ENCODE measurements at places on chromosomes 6 and 20.
A peak's percentile ranks its signal among the peaks of the same experiment; 100 is the strongest.

- no peak for DNase-seq
Observed at GRCh38 chr6:82597201-82597600, 233.6 kb downstream of the TPBG start.

DNA sequence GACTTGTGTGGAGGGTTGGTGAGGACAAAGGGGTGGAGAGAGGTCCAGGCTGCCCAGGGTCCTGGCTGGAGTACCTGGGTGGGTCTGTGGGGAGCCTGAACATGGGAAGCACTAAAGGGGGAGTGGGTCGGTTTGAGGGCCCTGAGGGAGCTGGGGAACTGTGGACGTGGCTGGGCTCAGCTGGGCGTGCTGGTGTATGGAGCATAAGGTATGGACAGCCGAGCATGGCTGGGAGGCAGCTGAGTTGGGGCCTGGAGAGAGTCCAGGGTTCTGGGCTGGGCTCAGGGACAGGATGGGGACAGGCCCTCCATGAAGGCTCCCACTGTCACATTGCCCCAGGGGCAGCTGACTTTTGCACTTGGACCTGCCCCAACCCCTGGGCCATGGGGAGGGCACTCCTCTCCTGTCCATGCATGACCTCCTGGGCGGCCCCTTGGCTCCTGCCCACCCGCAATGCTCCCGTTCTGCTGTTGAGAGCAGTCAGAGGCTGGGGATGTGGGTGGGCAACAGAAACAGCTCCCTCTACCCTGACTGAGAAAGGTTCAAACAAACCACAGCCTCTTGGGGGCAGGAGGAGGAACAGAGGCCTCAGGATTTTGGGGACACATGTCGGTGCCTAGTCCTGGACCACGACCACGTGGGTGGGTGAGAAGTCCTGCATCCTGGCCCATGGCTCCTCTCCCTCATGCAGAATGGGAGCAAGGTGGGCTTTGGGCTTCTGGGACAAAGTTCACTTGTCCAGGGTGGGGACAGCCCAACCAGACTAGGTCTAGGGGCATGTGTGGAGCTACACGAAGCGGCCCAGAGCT is 4.5 kb downstream of the C20orf204 start:
- no peak for DNase-seq

DNA sequence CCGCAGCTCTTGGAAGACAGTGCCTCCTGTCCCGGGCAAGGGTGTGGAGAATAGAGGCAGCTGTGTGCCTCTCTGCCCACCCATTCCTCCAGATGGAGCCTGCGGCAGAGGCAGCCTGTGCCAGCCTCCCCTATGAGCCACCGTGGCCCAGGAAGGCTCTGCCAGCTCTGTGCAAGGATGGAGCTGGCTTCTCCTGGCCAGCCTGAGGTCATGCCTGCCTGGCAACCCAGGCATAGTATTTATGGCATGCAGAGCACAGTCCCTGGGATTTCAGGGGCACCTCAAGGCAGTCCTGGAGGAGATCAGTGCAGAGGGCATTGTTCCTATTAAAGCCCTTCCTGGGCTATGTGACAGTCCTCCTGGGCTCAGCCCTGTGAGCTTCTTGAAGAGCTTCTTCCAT is 1.5 kb downstream of the EPB41L1 start:
- no peak for DNase-seq

GRCh38 chr20:44400671-44400969 is 45.1 kb downstream of the HNF4A start:
- DNase-seq: no peak

GRCh38 chr6:154661768-154662167 is 71.4 kb upstream of the SCAF8 start:
- DNase-seq: no peak

- no peak for DNase-seq
Observed at GRCh38 chr6:100176311-100176950, 182.4 kb upstream of the MCHR2 start.

- no peak for DNase-seq
Observed at GRCh38 chr20:4261333-4262284, 246.3 kb upstream of the RNF24 start.

- DNase-seq: no peak
Observed at GRCh38 chr6:151044465-151045441, 179.3 kb downstream of the MTHFD1L start.

DNA sequence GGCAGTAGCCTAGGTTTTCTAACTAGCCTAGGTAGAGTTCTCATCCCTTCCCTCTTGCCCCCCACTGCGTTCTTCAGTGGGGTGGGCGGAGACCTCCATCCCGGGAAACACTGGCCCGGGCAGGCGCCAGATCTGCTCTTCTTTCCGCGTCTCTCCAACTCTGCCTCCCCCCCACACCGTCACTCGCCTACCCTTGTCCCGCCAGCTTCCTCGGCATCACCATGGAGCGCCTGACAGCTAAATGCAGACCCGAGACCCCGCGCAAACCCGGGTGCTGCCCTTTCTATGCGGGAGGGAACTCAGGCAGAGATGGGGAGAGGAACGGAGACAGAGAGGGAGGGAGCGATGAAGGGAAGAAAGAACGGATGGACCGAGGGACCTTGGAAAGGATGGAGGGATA is 1494.8 kb upstream of the DEFB115 start:
- DNase-seq: no peak

GRCh38 chr20:64011366-64011779 is 24.6 kb upstream of the C20orf204 start:
- no peak for DNase-seq

GRCh38 chr20:46174469-46175126 is 56.5 kb downstream of the CD40 start:
- DNase-seq: peak; percentile 75

- DNase-seq: no peak
Observed at GRCh38 chr6:36805917-36806316, 33.3 kb downstream of the CPNE5 start.

DNA sequence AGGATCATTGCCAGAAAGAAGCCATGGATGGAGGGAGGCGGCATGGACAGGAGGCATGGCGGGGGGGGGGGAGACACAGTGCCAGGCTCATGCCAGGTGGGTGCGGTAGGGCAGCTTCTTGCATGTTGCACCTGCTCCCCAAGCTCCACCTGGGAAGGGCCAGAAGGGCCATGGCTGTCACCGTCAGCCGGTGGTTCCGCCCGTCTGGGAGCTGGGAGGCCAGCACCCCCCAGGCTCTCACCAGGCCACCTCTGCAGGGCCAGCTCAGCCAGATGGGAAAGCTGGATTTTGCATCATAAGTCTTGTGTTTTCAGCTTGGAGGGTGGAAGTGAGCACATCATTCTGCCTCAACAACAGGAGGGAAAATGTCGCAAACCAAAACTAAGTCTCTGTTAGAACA is 404.7 kb downstream of the TAF4 start:
- DNase-seq: no peak

GRCh38 chr6:1724616-1725015 is 114.9 kb downstream of the FOXC1 start:
- DNase-seq: no peak

DNA sequence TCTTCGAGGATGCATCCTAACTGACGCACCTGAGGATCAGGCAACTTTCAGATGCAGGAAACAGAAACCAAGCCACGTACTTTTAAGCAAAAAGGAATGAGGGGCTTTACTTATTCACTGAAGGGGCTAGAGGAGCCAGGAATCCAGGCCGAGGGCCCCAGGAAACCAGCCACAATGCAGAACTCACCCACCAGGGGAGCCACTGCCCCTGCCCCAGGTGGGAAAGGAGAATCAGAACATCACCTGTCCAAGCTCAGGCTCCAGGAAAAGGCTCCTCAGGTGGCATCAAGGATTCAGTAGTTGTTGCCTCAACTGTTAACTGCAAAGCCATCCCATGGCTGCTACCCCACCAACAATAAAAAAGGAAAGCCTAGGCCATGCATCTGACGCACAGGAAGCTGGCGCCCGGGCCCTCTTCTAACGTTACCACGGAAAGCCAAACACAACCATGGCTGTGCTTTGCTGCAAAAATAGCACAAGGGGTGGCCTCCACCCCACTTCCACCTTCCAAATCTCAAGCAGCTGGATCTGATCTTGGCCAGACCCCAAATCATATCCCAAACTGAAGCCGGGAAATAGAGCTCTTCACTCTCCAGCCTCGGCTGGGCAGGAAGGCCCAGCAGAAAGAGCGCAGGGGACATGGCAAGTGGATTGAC is 121.0 kb downstream of the PREX1 start:
- no peak for DNase-seq

DNA sequence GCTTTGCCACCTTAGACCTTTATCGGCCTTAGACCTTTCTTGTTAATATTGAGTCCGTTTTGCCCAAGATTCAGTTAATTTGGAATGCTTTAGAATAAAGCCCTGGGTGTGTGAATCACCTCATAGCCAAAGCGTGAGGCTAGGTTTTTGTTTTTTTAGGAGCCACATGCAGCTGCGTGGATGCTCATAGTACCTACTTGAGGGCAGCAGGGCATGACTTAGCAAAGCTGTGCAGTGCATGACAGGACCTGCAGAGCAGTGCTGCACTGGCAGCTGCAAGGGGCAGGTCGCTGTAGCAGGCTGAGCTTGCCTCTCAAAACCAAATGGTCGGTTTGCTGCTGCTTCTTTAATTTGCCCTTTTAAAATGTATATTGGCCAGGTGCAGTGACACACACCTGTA is 116.1 kb downstream of the JAG1 start:
- no peak for DNase-seq

- DNase-seq: no peak
Observed at GRCh38 chr6:137387096-137387764, 107.0 kb downstream of the OLIG3 start.

DNA sequence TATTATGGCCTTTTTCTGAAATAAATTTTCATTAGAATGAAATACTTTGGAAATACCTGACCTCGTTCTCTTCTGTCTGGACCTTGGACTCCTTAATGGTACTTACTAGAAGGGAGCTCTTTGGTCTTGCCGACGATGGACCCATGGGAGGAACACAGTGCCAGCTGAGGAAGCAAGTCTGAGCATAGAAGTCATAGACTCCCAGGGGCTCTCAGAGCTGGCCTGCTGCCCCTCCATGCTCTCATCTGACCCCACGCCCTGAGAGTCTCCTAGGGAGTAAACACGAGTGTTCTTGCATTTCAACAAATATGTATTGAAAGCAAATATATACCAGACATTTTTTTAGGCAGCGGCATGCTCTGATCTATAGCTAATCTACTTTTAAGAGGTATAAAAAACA is 87.8 kb downstream of the PLEKHG1 start:
- DNase-seq: no peak

- DNase-seq: no peak
Observed at GRCh38 chr6:40894962-40895799, 143.8 kb downstream of the UNC5CL start.

DNA sequence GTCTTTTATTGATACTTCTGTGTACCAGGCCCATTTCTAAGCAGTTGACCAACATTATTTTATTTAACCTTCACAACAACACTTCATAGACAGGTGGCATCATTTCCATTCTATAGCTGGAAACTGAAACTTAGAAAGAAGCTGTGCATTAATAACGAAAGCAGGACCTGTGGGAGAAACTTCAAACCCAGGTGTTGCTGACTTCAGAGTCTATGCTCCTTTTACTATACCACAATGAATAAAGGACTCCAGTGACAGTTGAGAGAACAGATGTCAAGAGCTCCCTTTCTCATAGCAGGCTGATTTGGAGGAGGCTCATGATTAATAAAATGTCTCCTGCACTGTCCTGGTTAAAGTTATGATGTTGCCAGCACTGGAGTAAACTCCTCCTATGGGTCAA is 56.6 kb upstream of the POU3F2 start:
- no peak for DNase-seq

DNA sequence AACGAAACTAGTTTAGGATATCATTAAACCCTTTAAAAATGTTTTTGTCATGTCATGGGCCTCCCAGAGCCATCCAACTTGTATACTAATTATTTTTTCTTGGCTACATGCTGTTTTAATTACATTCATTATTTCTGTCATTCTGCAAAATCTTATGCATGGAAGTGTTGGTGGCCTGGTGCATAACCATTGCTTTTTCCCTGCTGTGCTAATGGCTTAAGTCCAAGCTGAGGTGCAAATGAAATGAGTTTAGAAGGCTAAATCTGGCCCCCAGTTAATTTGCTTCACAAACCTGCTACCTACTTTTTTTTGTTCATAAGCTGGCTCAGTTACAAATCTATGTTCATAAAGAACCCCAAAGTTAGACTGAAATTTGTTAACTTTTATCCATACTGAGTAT is 1249.9 kb downstream of the EPHA7 start:
- DNase-seq: no peak

DNA sequence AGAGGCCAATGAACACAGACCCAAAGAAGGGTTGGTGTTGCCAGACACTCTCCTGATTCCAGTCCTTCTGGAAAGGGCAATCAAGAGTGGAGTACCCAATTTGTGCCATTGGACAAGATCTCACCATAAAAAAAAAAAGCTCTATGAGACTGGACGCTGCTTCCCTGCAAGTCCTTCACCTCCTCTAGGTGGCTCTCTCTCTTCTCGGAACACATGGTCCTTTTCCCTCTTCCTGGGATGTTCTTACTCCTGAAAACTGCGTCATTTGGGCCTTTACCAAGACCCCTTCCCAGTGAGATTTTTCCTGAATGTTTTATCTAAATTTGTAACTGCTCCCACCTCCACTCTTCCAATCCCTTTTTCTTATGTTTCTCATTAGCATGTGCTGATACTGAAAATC is 280.8 kb downstream of the FOXA2 start:
- no peak for DNase-seq

DNA sequence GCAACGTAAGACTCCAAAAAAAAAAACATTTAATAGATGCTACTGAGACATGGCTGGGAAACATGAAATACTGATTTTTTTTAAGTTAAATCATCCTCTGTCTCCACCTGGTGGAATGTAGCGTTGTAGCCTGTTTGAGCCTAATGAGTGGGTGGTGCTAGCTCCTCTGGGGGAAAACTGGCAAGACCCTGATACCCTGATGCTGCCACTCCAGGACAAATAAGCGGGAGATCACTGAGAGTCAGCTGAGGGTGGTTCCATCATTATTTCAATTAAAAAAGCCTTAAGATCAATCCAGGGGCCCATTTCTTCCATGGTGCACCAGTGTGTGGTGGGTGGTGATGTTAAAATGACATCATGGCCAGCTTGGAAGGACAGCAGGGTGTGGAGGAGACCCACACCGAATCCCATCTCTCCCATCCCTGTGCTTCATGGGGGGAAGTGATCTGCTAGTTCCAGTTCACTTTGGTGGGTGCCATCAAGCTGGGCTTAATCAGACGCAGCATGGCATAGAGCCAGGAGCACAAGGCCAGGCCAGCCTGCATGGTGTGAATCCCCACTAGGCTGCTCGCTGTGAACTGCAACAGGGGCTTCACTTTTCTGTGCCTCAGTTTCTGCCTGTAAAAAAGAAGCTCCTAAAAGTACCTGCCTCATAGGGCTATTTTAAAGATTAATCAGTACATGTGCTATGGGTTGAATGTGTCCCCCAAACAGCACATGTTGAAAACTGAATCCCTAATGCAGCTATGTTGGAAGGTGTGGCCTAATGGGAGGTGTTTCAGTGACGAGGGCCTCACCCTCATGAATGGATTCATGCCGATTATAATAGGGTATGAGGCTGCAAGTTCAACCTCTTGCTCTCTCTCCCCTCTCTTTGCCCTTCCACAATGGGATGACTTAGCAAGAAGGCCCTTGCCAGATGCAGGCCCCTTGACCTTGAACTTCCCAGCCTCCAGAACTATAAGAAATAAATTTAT is 13.0 kb upstream of the MRPS10 start:
- no peak for DNase-seq
